ENCODE measurements at places on chromosomes 1 and 21. TPM values are rescaled to one million over a fixed set of nuclear protein-coding genes. Genes with fewer than 3 reads are reported as not detected.
A peak's percentile ranks its signal among the peaks of the same experiment; 100 is the strongest.

- no peak for DNase-seq
These were observed 64.8 kb upstream of the ZNF281 start for GRCh38 chr1:200474633-200475032.

DNA sequence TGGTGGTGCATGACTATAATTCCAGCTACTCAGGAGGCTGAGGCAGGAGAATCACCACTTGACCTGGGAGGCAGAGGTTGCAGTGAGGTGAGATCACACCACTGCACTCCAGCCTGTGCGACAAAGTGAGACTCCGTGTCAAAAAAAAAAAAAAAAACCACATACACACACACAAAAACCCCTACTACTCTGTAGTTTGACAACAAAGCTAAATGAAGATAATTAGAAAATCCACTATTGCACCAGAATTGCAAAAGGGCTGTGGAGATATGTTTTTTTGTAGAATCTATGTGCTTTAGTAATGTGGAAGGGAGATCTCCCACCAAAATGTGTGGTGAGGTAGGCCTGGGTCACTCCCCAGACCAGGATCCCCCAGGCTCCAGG lies 32.2 kb upstream of the KHDRBS1 start:
- DNase-seq, result no peak

DNA sequence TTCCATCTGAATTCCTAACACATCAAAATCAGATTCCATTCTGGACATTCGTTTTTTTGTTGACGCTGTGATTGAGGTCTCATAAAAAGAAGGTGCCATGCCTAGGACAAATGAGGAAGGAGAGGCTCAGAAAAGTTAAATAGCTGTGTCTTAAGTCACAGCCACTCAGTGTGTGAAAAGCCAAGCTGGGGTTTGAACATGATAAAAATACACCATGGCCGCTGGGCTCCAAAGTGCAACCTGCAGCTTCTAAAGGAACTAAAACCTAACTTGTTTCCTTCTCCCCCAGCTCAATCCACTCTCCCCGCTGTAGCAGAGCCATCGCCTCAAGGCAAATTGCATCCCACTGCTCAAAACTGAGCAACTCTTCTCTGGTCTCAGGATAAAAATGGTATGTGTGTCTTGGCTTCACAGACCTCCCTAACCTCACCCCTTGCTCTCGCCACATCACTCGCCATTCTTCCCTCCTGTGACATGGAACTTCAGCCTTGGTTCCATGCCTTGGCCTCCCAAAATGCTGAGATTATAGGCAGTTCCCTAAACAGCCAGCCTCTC lies 22.1 kb upstream of the FAM20B start:
- DNase-seq, result no peak

DNA sequence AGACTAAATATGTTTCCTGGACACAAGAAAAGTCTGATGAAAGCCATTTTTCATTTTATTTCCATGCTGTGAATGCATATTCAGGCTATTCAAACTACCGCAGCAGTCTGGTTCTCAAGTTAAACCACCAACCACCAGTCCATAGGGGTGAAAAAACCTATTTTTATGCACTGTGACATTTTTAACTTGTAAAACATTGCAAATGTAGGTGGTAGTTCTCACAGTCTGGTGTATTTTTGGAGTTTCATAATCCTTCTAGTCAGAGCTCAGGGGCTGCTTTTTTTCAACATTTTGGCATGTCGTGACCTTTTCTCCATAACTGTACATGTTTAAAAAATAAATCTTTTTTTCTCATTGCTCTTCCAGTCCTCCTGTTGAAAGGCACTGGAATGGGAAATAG lies 907.6 kb upstream of the ADGRL2 start:
- DNase-seq, result no peak

- DNase-seq, result no peak
These were observed 178.1 kb upstream of the RUNX1 start for GRCh38 chr21:35226968-35227744.

Gene CFHR2
- total RNA-seq, result not detected

Gene VSIG8
- total RNA-seq, result not detected

DNA sequence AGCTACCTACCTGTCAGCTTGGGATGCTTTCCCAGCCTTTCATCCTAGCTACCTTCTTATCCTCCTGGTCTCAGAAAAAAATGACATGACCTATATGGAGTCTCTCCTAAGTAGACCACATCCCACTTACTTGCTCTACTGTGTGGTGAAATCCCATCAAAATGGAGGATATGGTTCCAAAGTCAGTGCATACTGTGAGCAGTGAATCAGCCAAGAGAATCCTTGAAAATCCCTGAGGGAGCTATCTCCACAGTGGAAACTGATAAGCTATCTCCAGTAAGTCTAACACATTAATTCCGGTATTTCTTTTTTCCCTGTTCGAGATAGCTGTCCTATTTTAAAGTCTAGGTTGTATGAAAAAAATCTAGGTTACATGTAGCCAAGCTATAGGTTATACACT lies 189.7 kb downstream of the FGGY start:
- DNase-seq, result no peak

- no peak for DNase-seq
These were observed 48.3 kb upstream of the LAMC2 start for GRCh38 chr1:183137782-183138181.

Gene NPPA
- total RNA-seq, result not detected

- no peak for DNase-seq
These were observed 45.9 kb downstream of the ARHGEF10L start for GRCh38 chr1:17585266-17585987.

DNA sequence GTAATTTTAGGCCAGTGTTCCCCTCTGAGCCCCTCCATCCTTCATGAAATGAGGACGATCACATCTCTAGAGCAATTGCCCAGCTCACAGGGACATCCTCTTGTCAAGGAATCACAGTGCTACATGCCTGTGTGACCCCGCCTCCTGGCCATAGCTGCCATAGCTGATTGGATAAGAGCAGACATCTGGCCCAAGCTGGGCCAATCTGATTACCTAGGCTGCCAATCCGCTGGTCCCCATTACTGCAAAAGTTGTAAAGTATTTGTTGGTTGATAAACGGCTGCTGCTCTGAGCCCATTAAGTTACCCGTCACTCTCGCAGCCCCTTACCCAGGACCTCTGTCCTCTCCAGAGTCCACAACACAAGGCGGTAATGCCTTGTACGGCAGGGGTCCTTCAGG lies 8.3 kb downstream of the NT5C1A start:
- no peak for DNase-seq

GRCh38 chr1:226481133-226481532 lies 67.4 kb upstream of the STUM start:
- DNase-seq, result no peak

Gene EPRS1
- total RNA-seq, result 108 TPM

- no peak for DNase-seq
These were observed 63.8 kb downstream of the FBXO2 start for GRCh38 chr1:11590395-11590794.

DNA sequence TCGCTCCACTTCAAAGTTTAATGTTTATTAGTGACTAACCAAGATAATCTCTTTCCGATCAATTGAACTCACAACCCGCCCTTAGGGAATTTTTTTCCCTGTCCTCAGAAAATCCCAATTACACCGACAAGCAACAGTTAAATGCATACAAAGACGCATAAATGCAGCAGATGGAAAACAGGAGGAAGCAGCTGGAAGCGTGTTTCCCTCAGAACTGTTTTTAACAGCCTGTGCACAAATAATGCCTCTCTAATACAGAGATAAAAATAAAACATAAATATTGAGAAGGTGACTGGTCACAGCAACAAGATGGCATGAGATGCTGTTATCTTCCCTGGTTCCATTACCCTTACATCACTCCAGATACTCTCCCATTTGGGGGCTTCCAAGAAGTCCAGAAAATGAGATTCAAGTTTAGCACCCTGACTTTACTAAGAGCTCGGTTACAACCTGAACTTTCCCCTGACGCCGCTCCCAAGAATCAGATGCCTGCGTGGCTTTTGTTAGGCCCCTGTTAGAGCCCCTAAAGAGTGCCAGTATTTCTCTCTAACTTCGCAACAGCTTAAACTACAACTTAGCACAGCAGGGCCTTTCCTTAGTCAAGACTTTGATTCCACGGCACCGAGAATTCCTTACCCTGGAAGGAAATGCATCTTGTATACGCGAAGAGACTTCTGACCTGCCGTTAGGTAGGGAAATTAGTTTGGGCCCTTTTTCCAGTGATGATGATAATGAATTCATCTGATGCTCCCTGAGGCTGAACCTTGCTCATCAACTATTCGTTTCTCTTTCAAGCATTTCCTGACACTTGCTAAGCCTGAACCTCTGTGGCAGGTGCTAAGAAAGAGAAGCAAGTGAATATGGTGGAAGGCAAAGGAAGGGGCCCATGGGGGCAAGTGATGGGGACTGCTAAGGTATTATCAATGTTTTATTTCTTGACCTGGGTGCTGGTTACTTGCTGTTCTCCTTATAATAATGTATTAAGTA lies 137.7 kb upstream of the SMYD2 start:
- DNase-seq, result no peak

Gene HSPA6
- total RNA-seq, result 6.8 TPM

Gene TLCD4
- total RNA-seq, result 15.9 TPM

GRCh38 chr1:22201023-22201422 lies 58.1 kb upstream of the WNT4 start:
- no peak for DNase-seq

DNA sequence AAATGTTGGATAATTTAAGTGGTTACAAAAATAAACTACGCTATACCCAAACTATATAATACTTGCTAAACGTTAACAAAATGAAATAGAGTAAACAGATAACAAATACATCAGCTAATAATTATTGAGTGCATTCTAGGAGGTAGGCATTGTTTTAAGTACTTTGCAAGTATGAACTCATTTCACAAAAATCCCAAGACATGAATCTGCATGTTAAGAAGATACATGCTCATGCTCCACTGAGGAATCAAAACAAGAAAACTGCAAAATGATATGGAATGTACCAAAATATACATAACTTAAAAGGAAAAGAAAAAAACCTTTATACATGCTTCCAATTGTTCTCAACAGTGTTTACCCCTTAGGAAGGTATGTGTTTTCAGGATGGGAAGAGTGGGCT lies 2.5 kb downstream of the FRRS1 start:
- no peak for DNase-seq

Gene SERPINC1
- not detected for total RNA-seq

DNA sequence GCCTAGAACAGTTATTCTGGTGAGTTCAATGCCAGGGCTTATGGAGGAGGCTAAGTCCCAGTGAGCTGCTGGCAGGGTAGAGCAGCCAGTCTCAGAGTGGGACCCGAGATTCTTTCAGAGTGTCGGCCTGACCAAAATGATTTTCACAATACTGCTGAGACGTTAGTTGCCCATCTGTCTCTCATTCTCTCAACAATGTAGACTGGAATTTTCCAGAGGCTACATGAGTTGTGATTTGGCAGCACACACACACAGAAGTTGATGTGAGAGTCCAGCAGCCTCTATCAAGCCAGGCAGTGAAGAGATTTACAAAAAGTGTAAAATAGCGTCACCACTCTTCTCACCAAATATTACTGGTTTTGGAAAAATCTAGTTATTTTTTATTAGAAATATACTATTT lies 21.7 kb downstream of the CACNA1S start:
- DNase-seq, result no peak

DNA sequence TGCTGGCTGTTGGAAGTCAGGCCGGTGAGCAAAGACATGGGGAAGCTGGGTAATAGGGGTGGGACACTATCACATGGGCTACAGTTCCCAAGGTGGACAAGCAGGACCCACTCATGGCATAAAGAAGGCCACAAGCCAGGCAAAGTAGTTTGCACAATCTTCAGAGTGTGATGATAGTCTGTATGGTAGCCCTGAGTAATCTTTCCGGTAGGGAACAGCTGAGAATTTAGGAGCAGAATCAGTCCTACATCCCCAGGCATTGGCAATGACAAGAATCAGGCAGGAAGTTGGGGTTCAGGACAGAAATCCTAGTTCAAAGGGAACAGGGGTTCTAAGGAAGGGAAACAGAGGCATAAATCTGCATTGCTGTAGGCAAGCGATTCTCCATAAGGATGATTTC lies 23.9 kb upstream of the SPATA6 start:
- DNase-seq, result no peak

DNA sequence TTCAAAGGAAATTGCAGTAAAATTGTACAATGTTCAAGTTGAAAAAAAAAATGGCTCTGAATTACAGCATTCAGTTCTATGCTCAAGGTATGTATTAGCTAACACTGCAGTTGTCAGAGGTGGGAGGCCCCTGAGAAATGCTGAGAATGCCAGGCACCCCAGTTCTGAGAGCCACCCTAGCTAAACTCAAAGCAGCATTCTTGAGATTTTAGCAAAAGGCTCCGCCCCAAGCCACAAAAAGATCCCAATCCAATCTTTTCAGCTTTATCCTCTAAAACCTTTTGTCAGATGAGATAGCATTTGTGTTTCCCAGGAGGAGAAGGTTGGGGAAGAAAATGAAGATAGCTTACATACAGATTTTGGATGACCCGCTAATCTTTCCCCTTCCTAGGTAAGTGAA lies 68.8 kb downstream of the SMYD2 start:
- DNase-seq, result no peak

DNA sequence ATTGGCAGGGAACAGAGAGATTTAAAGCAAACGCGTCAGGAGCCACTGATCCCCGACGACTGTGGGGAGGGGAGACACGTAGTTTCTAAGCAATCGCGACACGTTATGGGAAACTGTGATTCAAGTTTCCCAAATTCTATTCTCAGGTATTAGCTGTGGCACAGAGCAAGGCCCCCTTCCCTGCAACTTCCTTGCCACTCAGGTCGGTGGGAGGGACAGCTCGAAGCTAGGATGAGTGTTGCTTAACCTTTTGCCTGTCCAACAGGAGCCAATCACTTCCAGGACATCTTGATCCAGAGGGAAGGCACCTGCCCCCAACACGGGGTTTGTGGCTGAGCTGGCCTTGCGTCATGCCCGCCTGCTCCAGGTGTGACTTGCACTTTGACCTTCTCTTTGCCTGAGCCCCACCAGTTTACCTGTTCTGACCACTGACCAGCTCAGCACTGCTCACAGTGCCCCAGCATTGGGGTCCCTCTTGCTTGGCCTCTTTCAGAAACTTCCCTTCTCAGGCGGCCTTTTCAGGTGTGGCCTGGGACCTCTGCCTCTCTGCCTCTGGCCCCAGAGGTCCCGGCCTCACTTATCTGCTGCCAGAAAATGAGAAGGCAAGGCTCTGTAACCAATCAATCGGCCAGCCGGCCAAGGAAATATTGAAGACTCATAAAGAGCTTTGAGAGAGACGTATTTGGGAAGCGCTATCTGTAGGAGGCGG lies 24.6 kb downstream of the TEX35 start:
- DNase-seq, result peak; percentile 60

DNA sequence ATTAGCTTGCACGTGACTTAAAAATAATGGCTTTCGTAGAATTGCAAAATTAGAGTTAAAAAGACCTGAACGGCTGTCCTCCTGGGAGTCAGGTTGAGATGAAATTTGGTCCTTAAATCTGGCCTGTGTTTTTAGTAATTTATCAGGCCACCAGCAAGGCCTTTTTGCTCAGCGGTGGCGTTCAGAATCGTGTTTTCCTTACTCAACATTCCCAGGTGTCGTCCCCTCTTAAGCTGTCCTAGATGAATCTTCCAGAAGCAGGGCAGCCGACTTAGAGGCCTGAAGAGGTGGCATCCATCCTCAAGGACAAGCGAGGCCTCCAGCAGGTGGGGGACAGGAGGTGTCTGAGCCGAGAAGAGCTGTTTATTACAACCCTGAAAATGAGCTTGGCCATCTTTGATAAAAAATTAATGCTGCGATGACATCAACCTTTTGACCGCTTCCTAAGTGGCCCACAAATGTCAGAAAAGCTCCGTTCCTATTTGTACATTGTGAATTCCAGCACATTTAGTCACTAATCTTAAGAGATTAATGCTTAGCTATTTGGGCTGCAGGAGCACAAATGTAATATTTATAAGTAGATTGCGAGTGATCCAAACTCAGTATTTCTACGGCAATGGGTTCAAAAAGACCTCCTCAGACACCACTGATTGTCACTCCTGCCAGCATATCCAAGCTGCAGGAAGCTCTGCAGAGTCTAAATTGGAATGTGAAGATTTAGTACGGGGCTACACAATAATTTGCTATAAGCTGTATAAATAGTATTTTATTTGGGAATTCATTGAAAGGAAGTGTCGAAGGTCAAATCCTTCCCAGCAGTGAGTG lies 344.1 kb upstream of the VAMP3 start:
- no peak for DNase-seq

Measured in mesenteric fat pad (tissue), 1 donor.